ENCODE measurements at places on chromosomes 4 and X. TPM values are rescaled to one million over a fixed set of nuclear protein-coding genes. Genes with fewer than 3 reads are reported as not detected.
A peak's percentile ranks its signal among the peaks of the same experiment; 100 is the strongest.

DNA sequence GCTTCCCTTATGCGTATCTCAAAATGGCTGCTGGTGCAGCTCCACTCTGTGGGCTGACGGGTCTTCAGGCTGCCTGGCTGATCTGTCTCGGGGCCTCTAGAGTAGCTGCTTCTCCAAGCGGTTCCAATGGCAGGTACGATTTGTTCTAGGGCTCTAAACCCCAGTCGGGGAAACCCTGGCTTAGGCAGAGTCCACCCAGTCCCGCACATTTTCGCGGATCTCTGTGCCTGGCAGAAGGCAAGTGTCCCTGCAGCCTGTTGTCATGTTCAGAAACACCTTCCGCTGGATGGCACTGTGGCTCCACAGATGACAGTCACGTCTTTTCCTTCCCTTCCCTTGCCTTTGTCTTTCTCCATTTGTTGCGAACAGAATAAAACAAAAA, 54.4 kb downstream of the NBDY start:
- DNase-seq: no peak

DNA sequence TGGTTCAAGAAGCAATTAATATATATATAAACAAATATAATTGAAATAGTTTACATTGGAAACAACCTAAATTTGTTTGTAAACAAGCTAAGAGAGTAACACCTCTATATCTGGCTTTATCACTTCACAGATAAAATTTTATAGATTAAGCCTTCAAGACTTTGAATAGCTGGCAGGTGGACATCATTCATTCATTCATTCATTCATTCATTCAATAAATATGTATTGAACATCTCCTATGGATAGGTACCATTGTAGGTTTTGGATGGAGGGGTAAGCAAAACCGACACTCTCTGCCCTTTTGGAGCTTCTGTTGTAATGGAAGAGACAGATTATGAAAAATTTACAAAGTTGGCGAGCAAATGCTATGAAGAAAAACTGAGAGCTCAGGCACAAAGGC, 35.2 kb downstream of the GUCY1A1 start:
- no peak for DNase-seq

DNA sequence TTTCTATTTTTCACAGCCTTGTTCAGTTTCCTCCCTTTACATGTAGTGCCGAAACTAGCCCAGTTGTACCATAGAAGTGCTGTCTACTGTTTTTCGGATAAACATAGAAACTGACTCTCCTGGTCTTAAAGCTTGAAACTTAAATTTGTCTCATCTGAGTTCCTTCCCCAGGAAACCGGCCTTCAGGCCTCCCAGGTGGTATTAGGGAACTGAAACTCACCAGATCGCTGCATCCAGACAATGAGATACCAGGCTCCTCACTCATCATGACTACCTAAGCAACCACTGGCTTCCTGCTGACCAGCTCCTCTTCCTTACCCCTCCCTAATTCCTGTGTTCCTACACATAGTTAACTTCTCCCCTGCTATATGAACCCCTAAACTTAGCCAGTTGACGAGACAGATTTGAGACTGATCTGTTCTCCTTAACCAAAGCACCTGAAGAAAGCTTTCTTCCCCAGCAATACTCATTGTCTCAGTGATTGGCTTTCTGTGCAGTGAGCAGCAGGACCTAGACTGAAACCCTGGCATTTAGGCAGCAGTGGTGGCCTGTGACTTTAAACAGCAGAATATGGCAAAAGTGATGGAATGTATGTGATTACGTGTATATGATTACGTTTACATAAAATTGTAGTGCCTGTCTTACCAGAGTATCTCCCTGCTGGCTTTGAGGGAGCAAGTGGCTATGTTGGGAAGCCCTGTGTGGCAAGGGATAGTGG, 959.1 kb upstream of the LCORL start:
- DNase-seq: no peak

GRCh38 chr4:41410049-41410448, 127.9 kb upstream of the LIMCH1 start:
- DNase-seq: no peak

DNA sequence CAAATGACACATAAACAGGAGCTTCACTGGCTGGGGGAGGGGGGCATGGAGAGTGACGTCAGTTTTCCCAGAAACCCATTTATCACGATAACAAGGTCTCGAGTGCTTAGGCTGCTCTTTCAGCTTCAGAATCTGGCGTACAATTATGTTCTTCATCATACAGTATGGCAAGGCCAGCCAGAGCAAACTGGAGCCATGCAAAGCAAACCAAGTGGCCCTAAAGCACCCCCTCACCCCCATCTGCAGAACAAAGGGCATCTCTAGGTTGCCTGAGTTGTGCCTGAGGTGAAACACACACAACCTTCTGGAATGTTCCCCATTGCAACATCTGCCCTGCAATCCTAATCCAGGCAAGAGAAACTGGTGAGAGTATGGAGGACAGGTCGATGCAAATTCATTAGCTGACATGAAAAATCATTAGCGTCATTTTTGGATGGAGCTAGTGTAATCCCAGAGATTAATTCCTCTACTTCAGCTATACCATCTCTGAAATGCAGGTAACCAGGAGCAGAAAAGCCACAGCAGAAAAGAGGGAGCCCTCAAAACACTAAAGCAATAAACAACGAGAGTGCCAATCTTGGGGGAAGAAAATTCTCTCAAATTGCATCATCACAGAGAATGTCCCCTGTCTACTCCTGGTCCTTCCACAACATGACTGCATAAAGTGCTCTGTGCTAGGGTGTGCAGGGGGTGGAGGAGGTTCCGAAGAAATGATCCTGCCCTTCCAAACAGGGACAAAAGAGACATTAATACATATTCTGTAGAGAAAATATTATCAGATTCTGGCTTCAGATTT, 1.8 kb downstream of the SEPTIN6 start:
- peak; percentile 39 for DNase-seq

- no peak for DNase-seq
These were observed 48.0 kb downstream of the SEC24D start for GRCh38 chr4:118787844-118788380.

GRCh38 chr4:150999086-150999485, 16.0 kb downstream of the LRBA start:
- DNase-seq: no peak

DNA sequence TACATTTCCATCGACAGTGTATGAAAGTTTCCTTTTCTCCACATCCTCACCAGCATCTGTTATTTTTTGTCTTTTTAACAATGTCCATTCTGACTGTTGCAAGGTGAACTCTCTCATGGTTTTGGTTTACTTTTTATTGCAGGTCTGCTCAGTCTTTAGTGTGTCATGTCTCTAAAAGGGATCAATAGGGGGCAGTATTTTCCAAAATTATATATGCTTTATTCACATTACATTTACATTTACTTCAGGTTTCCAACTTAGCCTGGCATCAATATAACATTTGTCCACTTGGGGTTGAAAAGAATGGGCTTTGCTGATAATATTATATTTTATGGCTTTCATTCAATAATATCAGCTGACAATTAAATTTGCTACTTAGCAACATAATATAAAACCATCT, 265.0 kb upstream of the SLITRK2 start:
- no peak for DNase-seq

DNA sequence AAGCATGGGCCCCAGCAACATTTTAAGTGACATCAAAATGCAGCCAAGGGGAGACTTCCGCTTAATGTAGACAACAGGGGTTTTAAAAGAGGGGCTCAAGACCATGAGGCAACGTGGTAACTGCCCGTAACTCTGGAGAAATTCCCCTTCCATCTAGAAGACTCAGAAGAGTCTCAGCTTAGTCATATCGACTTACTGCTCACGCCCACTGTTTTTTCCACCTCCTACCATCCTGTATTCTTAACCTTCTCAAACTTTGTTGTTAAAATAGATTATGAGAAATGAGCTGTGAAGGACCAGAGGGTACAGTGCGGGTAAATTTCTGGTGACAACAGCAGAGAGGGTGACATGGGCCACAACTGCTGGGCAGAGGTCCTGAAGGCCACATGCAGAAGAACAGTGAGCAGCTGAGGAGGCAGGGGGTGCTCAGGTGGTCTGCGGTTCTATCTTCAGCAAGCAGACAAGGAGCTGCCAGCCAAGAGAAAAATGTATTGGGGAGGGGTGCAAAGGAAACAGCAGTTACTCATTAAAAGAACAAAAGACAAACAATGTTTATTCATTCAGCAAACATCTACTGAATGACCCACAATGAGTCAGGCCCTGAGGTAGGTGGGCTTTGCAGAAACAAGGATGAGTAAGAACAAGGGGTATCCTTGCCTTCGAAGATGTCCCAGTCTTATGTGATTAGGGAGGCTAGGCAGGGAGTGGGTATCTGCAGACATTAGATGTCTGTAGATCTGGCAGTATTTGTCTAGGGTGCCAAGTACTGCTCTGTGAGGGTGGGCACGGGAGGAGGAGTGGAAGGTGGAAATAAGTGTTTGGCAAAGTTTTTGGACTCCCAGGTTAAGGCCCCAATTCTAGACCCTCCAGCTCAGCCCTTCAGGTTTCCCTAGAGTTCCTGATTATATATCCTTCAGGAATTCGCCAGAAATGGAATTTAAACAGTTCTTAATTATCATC, 175.3 kb downstream of the TSPAN5 start:
- DNase-seq: peak; percentile 68

GRCh38 chr4:25088093-25088952, 57.6 kb upstream of the LGI2 start:
- DNase-seq: no peak

DNA sequence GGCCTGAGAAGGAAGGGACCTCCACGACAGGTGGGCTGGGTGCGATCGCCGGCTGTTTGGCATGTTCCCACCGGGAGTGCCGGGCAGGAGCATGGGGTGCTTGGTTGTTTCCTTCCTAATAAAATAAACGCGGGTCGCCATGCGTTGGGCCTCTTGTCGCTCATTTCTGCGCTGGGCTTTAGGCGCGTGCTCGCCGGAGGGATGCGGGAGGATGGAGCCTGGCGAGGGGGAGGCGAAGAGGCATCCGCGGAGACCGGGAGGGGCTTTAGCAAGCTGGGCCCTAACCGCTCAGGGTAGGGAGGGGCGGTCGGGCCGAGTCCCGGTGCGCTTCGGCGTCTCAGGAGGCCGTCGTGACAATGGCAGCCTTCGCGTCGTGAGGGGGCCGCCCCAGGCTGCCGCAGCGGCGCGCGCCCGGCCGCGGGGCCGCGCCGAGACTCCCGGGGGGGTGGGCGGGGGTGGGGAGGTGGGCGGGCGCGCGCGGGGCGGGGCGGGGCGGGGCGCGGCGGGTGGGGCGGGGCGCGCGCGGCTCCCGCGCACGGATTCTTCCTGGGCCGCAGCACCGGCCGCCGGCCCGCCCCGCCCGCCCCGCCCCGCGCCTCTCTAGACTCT, 476 bp upstream of the GDI1 start:
- no peak for DNase-seq

DNA sequence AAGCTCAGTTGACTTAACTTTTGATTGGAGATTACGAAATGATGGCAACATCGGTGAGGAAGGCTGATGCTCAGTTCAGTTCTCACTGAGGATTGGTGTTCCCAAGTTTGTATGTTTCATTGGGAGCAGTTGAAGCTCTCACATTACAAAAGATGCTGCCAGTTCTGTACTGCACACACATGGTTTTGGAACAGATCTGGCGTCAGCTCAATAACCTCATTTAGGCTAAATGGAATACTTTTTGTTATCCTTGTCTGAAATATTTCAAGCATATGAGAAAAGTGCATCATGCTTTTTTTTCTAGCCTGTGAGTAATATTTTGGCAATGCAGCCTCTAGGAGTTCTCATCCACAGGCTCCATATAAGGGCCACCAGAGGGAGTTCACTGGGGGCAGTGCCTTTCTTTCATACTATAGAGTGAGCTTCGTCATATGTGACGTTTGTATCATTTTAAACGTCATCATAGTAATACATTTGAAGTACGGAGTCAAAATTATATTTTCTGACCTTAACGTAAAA, 4.1 kb downstream of the ENPEP start:
- no peak for DNase-seq

DNA sequence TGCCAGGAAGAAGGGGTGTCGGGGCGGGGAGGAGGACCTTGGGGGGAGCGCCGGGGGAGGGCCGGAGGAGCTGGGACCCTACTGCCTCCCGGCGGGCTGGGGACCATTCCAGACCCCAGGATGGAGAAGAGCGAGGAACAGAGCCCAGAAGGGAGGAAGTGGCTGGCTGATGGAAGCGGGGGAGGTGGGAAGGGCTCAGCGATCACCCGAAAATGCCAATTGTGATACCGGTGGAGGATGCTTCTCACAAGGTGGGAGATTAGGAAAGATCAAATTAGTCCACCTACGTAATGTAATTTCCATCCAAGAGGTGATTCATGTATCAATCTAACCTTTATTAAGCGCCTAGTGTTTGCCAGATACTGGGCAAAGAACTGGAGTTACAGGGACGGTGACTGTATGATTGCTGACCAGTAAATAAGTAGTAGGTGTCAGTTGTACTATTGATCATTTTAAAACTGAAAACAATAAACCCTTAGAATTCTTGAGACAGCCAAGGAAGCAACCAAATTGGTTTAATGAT, 452 bp upstream of the RAI2 start:
- DNase-seq: no peak

DNA sequence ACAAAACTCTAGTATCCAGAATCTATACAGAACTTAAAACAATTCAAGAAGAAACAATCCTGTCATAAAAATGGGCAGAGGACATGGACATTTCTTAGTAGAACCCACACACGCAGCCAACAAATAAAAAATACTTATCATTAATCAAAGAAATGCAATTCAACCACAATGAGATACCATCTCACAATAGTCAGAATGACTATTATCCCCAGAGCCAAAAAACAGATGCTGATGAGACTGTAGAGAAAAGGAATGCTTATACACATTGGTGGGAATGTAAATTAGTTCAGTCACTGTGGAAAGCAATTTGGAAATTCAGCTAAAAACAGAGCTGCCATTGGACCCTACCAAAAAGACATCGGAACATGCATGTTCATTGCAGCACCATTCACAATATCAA, 37.9 kb downstream of the RAB40AL start:
- no peak for DNase-seq

GRCh38 chrX:21733705-21734104, 24.2 kb downstream of the SMPX start:
- DNase-seq: no peak

DNA sequence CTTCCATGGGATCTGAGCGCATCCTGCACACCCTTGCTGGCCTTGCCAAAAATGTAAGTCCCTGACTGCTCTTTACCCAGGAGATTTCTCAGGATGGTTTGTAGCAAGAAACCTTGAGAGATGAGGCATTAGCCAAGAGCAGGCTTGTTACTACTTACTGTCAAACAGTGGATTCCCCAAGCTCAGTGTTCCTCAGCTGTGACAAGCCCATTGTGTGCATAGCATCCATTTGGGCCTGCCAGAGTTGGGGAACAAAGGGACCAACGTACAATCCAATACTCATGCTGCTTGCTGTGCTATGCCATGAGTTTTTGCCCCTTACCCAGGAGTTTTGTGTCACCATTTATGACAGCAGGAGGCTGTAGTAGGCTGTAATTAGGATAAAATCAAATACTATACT, 267.6 kb downstream of the TENM3 start:
- DNase-seq: no peak

DRP2 gene
- polyA plus RNA-seq: not detected

FAM47B gene
- polyA plus RNA-seq: not detected

TRIM60 gene
- polyA plus RNA-seq: not detected

IL13RA2 gene
- polyA plus RNA-seq: not detected

KCTD8 gene
- not detected for polyA plus RNA-seq

CTAG2 gene
- polyA plus RNA-seq: not detected

LDB2 gene
- not detected for polyA plus RNA-seq

Data from CD4-positive, CD25-positive, alpha-beta regulatory T cell (primary cell).